Activated T-helper 1 cell treated with anti-CD3 and anti-CD28 coated beads, Interleukin-12 subunit alpha, Interleukin-12 subunit beta, Interleukin-2, Interleukin-4 antibody, amounts not matched to agents 30 ng/mL and 10 ng/mL and 1 ng/mL, durations not matched to agents 14 hours and 24 hours and 36 hours (primary cell): ENCODE measurements at places on chromosomes 4 and X. TPM values are rescaled to one million over a fixed set of nuclear protein-coding genes. Genes with fewer than 3 reads are reported as not detected.

- DNase-seq, result no peak
Measured at GRCh38 chr4:66017671-66018070, 347.4 kb upstream of the EPHA5 start.

GRCh38 chrX:258291-259040 is 22.7 kb upstream of the PLCXD1 start:
- no peak for DNase-seq

DNA sequence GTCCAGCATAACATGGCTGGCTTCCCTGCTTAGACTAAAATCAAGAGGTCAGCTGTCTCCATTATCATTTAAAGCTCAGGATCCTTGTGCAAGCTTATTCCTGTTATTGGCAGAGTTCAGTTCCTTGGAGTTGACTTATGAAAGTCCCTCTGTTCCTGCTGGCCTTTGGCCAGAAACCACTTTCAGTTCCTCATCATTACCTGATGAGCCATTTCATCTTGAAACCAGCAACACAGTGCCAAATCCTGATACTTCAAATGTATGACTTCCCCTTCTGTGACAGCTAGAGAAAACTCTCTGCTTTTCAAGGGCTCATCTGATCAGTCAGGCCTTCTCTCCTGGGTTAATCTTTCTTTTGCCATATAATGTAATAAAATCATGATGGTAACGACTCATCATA is 110.6 kb upstream of the FSTL5 start:
- no peak for DNase-seq

Gene SHROOM2
- total RNA-seq, result not detected in 2 replicates

Gene GYPE
- 0.16 TPM in 1 of 2 replicates, not detected in the other for total RNA-seq

DNA sequence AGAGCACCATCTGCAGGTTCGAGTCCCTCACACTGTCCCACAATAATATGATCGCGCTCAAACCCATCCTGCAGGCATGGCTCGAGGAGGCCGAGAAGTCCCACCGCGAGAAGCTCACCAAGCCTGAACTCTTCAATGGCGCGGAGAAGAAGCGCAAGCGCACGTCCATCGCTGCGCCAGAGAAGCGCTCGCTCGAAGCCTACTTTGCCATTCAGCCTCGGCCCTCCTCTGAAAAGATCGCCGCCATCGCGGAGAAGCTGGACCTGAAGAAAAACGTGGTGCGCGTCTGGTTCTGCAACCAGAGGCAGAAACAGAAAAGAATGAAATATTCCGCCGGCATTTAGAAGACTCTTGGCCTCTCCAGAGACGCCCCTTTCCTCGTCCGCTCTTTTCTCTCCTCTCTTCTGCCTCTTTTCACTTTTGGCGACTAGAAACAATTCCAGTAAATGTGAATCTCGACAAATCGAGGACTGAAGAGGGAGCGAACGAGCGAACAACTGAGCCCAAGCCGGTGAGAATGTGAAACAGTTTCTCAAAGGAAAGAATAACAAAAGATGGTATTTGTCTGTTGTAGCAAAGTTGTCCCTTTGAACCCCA is 1.9 kb downstream of the POU4F2 start:
- no peak for DNase-seq

Gene RASSF6
- not detected in 2 replicates for total RNA-seq

DNA sequence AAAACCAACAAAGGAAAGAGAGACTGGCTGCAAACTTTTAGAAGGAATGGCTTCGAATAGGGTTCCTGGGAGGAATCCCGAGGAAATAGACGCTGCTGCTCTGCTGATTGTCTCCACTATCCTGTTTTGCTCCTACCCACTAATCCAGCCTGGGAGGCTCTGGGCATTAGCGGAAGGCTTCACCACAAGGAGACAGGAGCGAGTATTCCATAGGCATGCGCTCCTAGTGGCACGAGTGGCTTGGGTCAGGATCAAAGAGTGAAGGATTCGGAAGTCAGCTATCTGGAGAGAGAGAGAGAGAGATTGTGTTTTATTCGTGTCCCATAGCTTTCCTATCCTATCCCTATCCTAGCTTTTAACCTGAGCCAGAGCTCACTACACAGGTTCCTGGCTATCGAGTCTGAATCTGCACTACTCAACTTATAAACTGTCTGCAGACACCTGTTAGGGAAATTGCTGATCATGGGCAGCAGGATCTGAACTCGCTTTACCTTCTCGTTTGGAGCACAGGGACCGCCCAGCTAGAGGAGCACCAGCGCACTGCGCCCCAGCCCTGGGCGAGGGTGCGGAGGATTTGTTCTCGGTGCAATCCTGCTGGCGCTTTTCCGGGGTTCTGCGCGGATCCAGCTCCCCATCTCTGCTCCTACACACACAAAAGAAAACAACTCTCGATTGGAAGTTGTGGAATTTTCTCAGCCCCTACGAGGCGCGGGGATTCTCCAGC is 740 bp upstream of the NPY2R start:
- no peak for DNase-seq

GRCh38 chrX:21255032-21255618 is 119.1 kb upstream of the CNKSR2 start:
- no peak for DNase-seq

- no peak for DNase-seq
Measured at GRCh38 chrX:19750783-19751467, 136.5 kb downstream of the SH3KBP1 start.

DNA sequence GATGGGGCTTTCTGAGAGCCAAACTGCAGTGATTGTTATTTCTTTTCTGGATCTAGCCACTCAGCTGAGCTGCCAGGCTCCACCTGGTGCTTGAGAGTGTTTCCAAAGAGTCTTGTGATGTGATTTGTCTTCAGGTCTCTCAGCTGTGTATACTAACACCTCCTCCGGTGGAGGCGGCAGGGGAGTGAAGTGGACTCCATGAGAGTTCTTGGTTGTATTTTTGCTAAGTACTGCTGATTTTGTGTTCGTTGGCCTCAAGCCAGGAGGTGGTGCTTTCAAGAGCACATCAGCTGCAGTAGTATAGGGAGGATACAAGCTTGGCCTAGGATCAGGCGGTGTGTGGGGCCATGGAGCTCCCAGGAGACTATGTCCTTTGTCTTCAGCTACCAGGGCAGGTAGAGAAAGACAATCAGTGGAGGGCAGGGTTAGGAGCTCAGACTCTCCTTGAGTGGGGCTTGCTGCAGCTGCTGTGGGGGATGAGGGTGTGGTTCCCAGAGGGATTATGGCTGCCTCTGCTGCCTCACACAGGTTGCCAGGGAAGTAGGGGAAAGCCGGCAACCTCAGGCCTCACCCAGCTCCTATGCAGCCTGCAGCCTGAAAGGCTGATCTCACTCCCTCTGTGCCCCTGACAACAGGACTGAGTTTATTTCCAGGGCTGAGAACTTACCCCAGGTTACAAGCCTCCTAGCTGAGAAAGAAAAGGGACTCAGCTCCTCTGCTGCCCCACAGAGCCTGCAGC is 62.4 kb downstream of the NPFFR2 start:
- no peak for DNase-seq

DNA sequence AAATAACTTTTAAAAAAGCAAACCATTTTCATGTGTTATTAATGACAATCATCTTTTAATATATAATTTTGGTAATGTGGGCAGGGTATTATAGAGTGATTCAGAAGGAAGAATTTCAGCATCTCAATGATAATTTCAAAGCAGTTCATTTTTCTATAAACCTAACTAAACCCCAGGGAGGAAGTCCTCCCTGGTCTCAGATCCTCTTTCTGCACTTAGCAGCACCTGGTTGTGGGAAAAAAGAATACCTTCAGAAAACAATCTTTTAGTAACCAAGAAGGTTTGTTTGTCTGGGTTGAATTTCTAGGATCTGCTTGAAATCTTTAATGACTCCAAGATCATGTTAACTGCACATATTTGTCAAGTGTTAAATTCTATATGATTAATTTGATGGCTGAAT is 29.9 kb downstream of the DKK2 start:
- no peak for DNase-seq

- no peak for DNase-seq
Measured at GRCh38 chrX:137033774-137034507, at the start of gene GPR101. Gene GPR101, minus strand, starts transcription at chrX:137033995. Its CDS starts 2,321 bp downstream, at chrX:137031674.

Gene LIN54
- total RNA-seq, result 26.6 and 29.3 TPM in 2 replicates

Gene CSAG2
- 0.31 TPM in 1 of 2 replicates, not detected in the other for total RNA-seq

Gene MGARP
- total RNA-seq, result 0.15 TPM in 1 of 2 replicates, not detected in the other

Gene LRCH2
- not detected in 2 replicates for total RNA-seq

DNA sequence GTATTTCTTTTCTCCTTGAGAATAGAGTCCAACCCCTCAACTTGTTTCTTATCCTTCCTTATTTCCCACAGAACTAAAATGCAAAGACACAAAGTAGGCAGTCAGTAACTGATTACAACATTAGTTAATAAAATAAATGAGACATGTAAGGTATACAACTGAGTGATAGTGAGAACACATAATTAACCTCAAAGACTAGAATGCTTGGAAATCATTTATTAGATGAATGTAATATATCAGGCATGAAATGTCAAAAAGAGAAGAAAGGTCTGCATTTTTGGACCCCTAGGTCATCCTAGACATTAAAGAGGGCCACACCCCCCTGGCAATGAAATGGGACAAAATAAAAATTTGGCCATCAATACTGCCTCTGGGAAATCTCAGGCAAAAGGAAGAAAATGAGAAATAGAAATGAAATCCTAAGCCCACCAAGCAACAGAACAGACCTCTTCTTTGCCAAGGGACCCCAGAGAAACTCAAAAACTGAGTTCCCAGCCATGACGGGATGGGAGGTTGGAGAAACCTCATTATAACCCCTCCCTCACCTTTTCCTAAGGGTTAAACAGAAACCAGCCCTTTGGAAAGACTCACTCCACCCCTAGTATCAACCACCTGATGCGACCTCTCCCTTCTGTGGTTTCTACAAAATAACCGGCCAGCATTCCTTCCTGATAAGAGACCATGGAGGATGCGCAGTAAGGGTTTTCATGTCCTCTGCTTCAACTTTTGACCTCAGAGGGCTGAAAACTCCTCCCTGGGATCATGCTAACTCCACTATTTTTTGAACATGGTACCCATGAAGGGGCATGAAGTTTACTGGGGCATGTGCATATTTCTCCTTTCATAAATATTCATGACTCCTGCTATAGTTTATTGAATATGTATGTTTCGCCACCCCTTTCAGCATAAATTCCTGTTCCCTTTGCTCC is 90.0 kb upstream of the EXOC1L start:
- no peak for DNase-seq

Gene JAKMIP1
- 15.5 and 16.9 TPM in 2 replicates for total RNA-seq

DNA sequence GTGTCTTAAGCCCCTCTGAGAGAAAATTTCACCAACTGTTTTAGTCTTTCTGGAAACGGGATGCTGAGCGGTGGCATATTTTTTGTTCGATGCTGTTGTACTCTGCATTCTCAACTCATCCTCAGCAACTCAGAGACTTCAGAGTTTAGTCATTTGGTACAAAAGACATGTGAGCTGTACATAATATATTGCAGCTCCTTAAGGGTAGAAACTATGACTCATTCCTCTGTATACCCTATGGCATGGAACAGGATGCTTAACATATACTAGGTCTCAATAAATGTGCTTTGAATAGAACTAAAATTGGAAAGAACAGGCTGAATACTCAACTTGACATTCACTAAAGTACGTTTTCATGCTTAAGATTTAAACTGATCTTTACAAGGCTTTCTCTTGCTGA is 130.5 kb upstream of the SLITRK2 start:
- no peak for DNase-seq

Gene TMPRSS11F
- total RNA-seq, result not detected in 2 replicates

Gene ELOVL6
- 17.0 and 19.1 TPM in 2 replicates for total RNA-seq

DNA sequence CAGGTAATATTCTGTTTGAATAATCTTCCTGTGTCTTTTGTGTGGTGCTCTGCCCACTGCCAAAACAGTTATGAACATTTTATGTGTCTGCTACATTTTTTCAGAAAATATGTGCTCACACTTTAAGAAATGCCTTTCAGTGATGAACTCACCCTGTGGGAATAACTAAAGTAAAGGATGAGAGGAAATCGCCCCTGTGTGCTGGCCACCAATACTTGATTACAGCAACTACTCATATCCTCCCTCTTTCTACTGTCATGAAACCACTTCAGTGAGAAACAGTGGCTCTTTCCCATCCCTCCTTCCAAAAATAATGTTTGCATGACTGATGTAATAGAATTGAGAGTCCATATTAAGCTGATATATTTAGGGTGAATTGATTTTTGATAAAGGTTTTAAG is 900.9 kb downstream of the RAB28 start:
- DNase-seq, result no peak

Gene DLG3
- 41.5 and 43.5 TPM in 2 replicates for total RNA-seq

Gene DMD
- 12.8 TPM in 2 replicates for total RNA-seq

GRCh38 chr4:184216515-184216914 is 1.2 kb downstream of the ENPP6 start:
- no peak for DNase-seq

Gene SMIM10L2A
- 1.3 TPM in 2 replicates for total RNA-seq

GRCh38 chr4:147801820-147802219 is 69.9 kb downstream of the ARHGAP10 start:
- no peak for DNase-seq

- no peak for DNase-seq
Measured at GRCh38 chr4:87532109-87532508, 2.9 kb upstream of the SPARCL1 start.

- no peak for DNase-seq
Measured at GRCh38 chrX:148871422-148872160, 371.2 kb downstream of the AFF2 start.

DNA sequence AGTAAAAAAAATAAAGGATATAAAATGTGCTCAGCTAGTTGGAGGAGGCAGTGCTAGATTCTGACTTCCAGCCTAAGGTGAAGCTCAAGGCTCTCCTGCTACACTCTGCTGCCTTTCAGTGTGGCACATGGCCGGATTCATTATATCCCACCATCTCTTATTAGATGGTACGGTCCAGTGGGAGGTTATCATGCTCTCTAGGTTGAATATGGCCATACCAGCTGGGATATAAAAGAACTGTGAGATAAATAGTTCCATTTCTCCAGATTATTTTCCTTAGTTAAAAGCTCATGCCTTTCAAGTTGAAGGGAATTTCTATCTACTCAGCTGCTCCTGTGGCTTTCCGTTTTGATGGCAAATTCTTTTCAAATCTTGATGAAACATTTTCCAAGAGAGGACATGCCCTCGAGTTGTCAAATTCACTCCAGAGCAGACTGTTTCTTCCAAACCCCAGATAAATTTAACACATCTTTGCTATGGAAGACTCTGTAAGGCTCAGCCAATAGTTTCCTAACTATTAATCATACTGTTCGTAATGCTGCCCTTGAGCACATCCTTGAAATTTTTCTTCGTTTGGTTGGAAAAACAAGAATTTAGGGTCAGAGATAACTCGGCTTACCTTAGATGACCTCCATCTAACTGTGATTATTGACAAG is 2.2 kb upstream of the MGARP start:
- DNase-seq, result no peak

GRCh38 chr4:141248029-141248428 is 27.3 kb downstream of the ZNF330 start:
- no peak for DNase-seq

GRCh38 chr4:19497705-19498104 is 754.0 kb upstream of the SLIT2 start:
- DNase-seq, result no peak

- no peak for DNase-seq
Measured at GRCh38 chr4:96603641-96604040, 763.7 kb downstream of the PDHA2 start.

GRCh38 chr4:87555773-87556619 is 26.8 kb upstream of the SPARCL1 start:
- DNase-seq, result no peak

DNA sequence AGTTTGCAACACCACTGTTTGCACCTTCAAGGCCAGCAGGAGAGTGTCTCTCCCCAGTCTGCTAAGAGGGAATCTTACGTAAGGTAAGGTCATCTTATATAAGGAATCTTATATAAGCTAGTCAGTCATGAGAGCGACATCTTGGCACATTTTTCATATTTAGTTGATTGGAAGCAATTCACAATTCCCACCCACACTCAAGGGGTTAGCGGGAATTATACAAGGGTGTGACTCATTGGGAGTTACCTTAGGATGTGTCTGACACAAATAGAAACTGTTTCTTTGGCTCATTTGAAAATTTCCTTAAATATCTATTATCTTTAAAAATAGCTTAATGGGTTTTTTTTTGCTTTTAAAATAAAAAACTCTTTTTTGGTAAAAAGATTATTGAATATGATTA is 62.1 kb upstream of the GRPR start:
- DNase-seq, result no peak

Gene SETD7
- 17.4 and 18.7 TPM in 2 replicates for total RNA-seq
